ENCODE measurements at places on chromosomes 13 and 19. TPM values are rescaled to one million over a fixed set of nuclear protein-coding genes. Genes with fewer than 3 reads are reported as not detected.

DNA sequence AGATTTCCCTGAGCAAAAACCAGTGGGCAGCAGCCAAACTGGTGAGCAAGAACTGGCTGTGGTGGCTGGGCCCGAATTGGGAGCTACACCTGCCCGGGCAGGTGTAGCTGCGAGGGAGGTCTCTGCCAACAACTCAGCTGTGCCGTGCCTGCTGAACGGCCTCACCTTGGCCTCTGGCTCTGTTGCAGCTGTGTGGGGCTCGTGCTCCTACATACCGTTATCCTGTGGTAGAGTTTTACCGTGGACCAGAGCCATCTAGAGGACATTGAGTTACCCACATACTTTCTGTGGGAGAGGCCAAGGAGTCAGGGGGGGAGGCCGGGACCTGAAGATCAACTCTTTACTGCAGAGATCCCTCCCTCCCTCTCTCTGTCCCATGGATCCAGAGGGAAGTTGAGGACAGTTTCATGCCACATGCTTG lies 113.2 kb downstream of the TM9SF2 start:
- H3K4me1 ChIP-seq: no peaks in the 10 kb centered on the region
- no peak for DNase-seq
- H3K4me3 ChIP-seq: no peak overlapping the region
- no peaks in the 10 kb centered on the region for H3K27me3 ChIP-seq
- no peaks in the 10 kb centered on the region for H3K36me3 ChIP-seq
- H3K27ac ChIP-seq: no peak overlapping the region

DNA sequence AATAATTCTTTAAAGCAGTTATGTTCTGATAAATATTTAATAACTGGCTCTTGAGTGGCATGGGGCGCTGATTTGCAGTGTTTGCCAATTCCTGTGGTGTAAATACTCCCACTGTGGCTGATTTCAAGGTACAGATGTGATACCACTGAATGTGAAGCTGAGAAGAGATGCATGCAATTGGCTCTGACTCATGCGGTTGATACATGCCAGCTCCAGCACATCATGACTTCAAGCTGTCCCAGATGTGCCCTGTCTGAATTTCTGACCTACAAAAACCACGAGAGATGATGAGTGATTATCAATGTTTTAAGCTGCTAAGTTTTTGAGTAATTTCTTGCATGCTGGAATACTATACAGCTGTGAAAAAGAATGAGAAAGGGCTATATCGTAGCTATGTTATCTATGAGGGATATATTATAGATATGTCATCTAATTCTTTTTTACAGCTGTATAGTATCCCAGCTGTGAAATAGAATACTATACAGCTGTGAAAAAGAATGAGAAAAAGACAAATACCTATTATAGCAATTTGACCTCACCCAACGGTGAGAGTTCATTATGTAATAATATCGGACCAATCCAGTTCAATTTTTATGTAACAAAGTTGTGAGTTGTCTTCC lies 7.6 kb upstream of the ACSBG2 start:
- no peaks in the 10 kb centered on the region for H3K36me3 ChIP-seq
- H3K27ac ChIP-seq: no peak overlapping the region
- no peak for DNase-seq

DNA sequence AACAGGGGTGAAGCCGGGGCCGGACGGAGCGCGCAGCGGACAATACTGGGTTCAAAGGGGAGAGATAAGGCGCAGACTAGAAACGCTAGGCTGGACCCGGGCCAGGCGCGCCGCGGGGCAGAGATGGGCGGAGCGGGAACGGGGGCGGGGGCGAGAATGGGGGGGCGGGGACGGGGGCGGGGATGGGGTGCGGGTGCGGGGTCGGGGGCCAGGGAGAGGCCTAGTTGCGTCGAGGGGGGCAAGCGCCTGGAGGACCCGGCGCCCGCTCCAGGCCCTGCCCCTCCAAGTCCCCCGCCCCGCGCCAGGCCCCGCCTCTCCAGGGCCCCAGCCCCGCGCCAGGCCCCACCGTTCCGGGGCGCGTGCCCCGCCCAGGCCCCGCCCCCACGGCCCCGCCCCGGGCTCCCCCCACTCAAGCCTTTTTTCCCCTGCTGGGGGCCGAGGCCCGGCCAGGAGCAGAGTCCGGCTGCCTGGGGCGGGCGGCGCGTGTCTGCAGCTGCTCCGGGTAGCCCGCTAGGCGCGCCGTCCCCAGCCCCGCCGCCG lies at the start of gene CERS4:
Gene CERS4, plus strand, starts transcription at position 449 of the 540 bp plus-strand sequence. CDS start 41,707 bp downstream, outside the sequence.
- H3K4me1 ChIP-seq: peaks cover 20% of the 10 kb centered on the region
- H3K27ac ChIP-seq: peak within 1 kb of the TSS; percentile 55
- no peaks in the 10 kb centered on the region for H3K27me3 ChIP-seq
- DNase-seq: peak; percentile 85
- H3K36me3 ChIP-seq: peaks cover 6% of the 10 kb centered on the region

- no peak overlapping the region for H3K4me3 ChIP-seq
- no peak for DNase-seq
- no peaks in the 10 kb centered on the region for H3K36me3 ChIP-seq
- H3K27me3 ChIP-seq: no peaks in the 10 kb centered on the region
- H3K27ac ChIP-seq: no peak overlapping the region
These were observed 42.0 kb upstream of the RXFP2 start for GRCh38 chr13:31697290-31697689.

Gene SLC17A7
- 0.53 TPM for total RNA-seq

Gene PRODH2
- total RNA-seq: not detected

Gene CDC42EP5
- total RNA-seq: 39.4 TPM

All from muscle of leg (tissue), 16 donors.